ENCODE measurements at places on chromosomes 6 and 20.

DNA sequence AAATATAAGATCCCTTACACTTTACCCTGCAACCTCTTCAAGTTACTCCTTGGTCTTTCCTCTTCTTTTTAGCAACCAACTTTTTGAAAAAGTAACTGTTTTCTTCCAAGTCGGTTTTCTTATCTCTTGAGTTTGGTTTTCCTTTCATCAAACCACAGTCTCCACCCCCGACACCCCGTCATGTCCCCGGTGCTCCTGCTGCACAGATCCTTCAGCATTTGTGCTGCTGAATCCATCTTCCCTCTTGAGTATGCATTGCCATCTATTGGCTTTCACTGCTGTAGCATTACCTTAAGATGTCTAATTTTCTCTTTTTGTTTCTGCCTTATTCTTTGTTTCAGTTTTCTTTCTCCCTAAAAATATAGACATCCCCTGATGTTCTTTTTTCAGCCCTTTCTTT is 11.9 kb upstream of the TNFRSF21 start:
- DNase-seq, result no peak

- DNase-seq, result peak; percentile 16
These were observed 394 bp downstream of the MYB start for GRCh38 chr6:135181333-135182070.

DNA sequence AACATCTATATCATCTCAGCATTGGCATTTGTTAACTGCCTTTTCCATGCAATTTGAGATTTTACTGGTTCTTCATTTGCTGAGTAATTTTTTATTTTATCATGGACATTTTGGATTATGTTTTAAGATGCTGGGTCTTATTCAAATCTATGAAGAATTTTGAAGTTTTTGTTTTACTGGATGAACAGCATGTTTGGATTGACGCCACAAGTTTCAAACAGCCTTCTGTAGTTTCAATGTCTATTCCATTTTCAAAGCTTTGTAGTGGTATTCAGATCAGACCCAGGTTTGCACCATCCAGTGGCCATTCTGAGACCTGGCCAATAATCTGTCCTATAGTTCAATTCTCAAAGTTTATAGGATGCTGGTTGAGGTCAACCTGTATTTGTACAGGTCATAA is 148.4 kb upstream of the STMND1 start:
- DNase-seq, result no peak

DNA sequence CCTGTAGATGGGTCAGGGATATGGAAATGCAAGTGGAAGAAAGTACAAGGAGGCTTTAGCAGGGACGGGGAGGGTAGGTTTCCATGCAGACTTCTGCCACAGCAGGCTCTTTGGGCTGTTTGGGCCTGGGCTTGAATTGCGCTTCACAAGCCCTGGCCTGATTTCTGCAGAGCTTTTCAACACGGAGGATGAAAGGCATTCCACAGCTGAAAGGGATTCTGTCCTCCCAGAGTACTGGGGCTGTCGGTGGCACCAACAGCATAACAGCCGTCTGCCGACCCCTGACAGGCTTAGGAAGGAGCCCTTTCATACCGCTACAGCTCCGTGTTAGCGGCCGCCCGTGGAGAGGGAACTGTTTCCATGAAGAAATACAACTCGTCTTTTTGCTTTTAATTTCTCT is 22.9 kb upstream of the TBC1D7 start:
- DNase-seq, result no peak

DNA sequence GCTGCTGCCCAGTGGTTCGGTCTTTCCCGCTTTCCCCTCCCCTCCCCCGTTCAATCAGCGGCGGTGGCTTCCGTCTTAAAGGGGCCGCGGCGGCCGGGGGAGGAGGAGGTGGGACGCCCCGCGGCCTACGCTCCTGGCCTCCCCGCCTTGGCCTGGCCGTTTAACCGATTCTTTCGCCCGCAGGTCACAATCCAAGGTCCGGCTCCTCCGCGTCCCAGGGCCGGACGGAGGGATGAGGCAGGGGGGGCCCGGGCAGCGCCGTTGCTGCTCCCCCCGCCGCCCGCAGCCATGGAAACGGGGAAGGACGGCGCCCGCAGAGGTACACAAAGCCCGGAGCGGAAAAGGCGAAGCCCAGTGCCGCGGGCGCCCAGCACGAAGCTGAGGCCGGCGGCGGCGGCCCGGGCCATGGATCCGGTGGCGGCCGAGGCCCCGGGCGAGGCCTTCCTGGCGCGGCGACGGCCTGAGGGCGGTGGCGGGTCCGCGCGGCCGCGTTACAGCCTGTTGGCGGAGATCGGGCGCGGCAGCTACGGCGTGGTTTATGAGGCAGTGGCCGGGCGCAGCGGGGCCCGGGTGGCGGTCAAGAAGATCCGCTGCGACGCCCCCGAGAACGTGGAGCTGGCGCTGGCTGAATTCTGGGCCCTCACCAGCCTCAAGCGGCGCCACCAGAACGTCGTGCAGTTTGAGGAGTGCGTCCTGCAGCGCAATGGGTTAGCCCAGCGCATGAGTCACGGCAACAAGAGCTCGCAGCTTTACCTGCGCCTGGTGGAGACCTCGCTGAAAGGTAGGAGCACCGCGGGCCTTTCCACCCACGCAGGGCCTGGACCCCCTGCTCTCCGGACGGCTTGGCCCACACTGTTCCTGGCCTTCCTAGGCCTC is 1.2 kb downstream of the STK35 start:
- peak; percentile 75 for DNase-seq
